ENCODE measurements at places on chromosomes 7 and 10.

GRCh38 chr10:17669185-17669872 is 25.4 kb downstream of the STAM start:
- H3K4me3 ChIP-seq: no peak overlapping the region
- no peaks in the 10 kb centered on the region for H3K27me3 ChIP-seq
- H3K36me3 ChIP-seq: no peaks in the 10 kb centered on the region

- no peak overlapping the region for H3K4me3 ChIP-seq
- DNase-seq: peak; percentile 53
- peak overlapping the region; percentile 25 for H3K27ac ChIP-seq
- H3K36me3 ChIP-seq: no peaks in the 10 kb centered on the region
- peaks cover 42% of the 10 kb centered on the region for H3K4me1 ChIP-seq
Observed at GRCh38 chr10:119281581-119282071, 74.3 kb downstream of the GRK5 start.

DNA sequence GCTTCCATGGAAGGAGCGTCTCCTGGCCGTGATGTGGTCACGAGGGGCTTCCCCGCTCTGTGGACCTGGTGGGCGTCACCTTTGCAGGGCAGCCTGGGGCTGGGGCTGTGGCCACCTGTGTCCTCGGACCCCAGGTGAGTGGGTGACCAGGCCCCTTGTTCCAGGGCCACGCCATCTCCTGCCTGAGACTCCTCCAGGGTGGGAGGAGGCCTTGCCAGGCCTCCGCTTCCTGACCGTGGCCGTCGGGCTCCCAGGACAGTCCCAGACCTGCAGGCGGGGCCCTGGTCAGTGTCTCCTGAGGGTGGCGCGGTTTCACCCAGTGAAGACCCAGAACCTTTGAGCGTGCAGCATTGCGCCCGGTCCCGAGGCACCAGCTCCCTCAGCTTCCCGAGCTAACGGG is 20.4 kb upstream of the UTF1 start:
- DNase-seq: no peak
- H3K4me3 ChIP-seq: no peak overlapping the region
- H3K27me3 ChIP-seq: peaks cover 5% of the 10 kb centered on the region
- H3K36me3 ChIP-seq: no peaks in the 10 kb centered on the region
- H3K27ac ChIP-seq: no peak overlapping the region

GRCh38 chr10:43376828-43377423 is 5.5 kb downstream of the FXYD4 start:
- H3K4me3 ChIP-seq: no peak overlapping the region
- H3K27me3 ChIP-seq: no peaks in the 10 kb centered on the region
- no peaks in the 10 kb centered on the region for H3K36me3 ChIP-seq
- H3K4me1 ChIP-seq: no peaks in the 10 kb centered on the region
- no peak for DNase-seq
- no peak overlapping the region for H3K27ac ChIP-seq

- H3K27ac ChIP-seq: no peak overlapping the region
- H3K36me3 ChIP-seq: no peaks in the 10 kb centered on the region
- no peak overlapping the region for H3K4me3 ChIP-seq
- H3K4me1 ChIP-seq: peaks cover 3% of the 10 kb centered on the region
- no peak for DNase-seq
Observed at GRCh38 chr7:44891372-44891771, 6.0 kb upstream of the PURB start.

- no peak for DNase-seq
- H3K4me3 ChIP-seq: no peak overlapping the region
- no peaks in the 10 kb centered on the region for H3K4me1 ChIP-seq
- H3K27me3 ChIP-seq: peaks cover 33% of the 10 kb centered on the region
Observed at GRCh38 chr10:123571978-123572377, 94.2 kb upstream of the GPR26 start.

DNA sequence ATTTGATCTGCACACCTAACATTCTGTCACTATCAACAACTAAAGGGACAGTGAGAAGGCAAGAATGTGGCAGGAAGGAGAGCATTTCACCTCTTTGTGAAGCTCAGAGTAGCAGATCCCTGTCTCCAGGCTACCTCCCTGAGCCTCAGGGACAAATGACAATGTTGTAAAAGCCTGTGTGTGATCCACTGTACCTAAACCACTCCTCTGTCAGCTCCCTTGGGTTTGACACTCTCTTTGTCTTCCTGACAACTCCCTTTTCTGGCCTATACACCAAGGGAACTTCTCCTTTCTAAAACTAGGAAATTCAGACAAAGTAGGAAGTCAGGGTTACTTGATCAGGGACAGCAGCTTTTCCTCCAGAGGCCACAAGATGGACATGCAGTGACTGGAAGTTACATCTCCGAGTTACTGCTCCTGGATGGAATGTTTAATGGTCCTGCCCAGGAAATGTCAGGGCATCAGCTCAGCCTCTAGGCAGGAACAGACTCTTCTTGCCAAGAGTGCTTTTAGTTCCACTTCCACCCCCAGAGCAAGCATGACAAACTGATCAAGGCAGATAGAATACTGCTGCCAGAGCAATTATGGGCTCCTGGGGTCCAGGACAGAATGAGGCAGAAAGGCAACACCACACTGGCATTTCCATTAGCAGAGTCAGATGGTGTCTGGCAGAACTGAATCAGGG is 1014.5 kb upstream of the LRRTM3 start:
- no peak overlapping the region for H3K27ac ChIP-seq
- H3K36me3 ChIP-seq: no peaks in the 10 kb centered on the region
- no peaks in the 10 kb centered on the region for H3K4me1 ChIP-seq
- H3K4me3 ChIP-seq: no peak overlapping the region

- peak overlapping the region; percentile 91 for H3K27ac ChIP-seq
- peak; percentile 44 for DNase-seq
- H3K4me3 ChIP-seq: peak overlapping the region; percentile 33
- peaks cover 32% of the 10 kb centered on the region for H3K4me1 ChIP-seq
- H3K36me3 ChIP-seq: no peaks in the 10 kb centered on the region
Observed at GRCh38 chr10:110269374-110270318, 35.1 kb downstream of the SMNDC1 start.

DNA sequence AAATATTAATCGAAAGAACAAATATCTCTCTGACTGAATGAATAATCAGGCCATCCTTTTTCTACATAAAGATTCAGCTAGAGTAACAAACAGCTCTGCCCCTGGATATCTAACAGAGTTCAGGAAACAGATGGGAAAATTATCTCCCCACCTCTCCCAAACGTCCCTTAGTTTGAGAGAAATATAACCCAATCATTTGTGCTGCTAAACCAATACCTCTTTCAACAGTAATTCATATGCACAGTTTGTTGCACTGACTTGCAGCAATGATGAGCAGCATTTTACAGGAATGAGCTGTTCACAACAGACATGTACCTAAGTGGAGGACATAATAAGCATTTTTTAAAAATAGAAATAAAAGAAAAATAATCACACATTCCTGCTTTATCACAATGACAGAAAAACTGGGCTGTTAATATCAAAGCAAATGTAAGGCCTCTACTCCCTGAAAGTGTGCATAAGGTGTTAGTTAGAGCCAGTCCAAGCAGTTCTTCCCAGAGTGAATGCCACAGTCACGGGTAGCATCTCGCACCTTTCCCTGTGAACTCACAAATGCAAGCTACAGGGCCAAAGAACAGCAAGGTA is 2.3 kb downstream of the CREB3L2 start:
- no peak for DNase-seq
- H3K4me3 ChIP-seq: peak overlapping the region; percentile 85
- H3K27ac ChIP-seq: peak overlapping the region; percentile 92
- H3K4me1 ChIP-seq: no peaks in the 10 kb centered on the region
- no peaks in the 10 kb centered on the region for H3K36me3 ChIP-seq
- H3K27me3 ChIP-seq: no peaks in the 10 kb centered on the region

DNA sequence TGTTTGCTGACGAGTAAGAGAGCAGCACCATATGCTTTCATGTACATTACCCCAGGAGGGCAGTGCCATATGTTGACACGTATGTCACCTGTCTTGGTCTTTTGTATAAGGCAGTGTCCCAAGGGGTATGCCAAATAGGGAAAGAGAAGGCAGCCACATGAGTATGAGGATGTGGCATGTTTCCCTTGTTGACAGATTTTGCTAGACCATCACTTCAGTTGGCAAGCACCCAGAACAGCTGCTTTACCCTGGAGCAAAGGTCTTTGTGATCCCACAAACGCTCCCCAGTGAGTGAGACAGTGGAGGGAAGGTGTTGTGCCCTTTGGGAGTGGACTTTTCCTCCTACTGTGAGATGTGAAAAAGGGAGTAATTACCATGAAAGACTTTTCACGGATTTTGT is 350.1 kb downstream of the ETV1 start:
- no peak overlapping the region for H3K27ac ChIP-seq
- no peak for DNase-seq

- H3K4me1 ChIP-seq: no peaks in the 10 kb centered on the region
- H3K4me3 ChIP-seq: no peak overlapping the region
- DNase-seq: no peak
- no peaks in the 10 kb centered on the region for H3K36me3 ChIP-seq
Observed at GRCh38 chr10:77204171-77204570, 433.4 kb downstream of the KCNMA1 start.

GRCh38 chr7:69246758-69247157 is 351.5 kb upstream of the AUTS2 start:
- no peaks in the 10 kb centered on the region for H3K36me3 ChIP-seq
- peaks cover 3% of the 10 kb centered on the region for H3K4me1 ChIP-seq
- H3K27me3 ChIP-seq: no peaks in the 10 kb centered on the region
- no peak overlapping the region for H3K27ac ChIP-seq
- H3K4me3 ChIP-seq: no peak overlapping the region
- peak; percentile 34 for DNase-seq

DNA sequence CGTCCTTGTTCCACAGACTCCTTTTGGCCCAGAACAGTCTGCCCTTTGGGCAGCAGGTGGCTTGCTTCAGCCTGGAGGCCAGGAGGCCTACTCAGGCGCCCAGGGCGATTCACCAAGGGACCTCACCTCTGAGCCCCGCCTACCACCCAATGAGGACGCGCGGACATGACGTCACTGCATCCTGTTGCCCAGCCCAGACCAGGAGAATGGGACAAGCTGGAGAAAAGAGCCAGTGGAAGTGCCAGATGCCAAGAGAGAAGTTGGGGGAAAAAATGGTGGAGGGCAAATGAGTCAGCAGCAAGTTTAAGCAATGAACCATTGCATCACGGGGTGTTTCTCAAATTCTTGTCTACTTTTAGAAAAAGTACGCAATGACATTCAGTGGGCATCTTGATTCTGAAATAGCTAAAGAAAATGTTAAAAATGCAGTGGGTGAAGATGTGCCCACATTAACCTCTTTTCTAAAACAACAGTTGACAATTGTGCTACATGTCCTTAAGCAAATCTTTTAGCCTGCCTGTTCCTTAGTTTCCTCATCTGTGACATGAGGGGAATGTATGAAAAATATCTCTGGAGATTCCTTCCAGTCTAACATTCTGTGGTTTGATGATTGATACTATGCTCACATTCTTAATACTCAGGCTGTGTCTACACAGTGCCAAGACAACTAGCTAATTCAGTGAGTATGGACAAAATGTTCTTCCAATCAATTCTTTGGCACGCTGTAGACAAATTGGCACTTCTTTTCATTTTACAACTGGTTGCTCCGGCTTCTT is 23.9 kb upstream of the LEP start:
- H3K27me3 ChIP-seq: peaks cover 12% of the 10 kb centered on the region
- no peak overlapping the region for H3K4me3 ChIP-seq
- no peaks in the 10 kb centered on the region for H3K4me1 ChIP-seq
- H3K36me3 ChIP-seq: no peaks in the 10 kb centered on the region

DNA sequence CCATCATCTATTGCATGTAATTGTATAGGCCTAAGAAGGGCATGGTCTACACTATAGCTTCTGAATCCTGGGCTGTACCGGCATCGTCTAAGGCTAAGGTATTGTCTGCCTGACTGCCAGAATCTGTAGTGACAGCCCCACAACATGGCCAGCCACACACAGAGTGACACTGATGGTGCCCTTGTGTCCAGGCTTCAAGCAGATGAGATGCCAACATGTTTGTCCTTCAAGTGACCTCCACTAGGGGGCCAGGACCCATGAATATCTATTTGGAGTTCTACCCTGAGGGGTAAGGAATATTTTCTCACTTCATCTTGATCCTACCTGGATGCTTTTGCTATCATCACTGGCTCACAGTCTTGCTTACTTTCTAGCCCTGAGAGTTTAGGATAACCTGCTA is 1.5 kb downstream of the CYP3A7 start:
- H3K36me3 ChIP-seq: peaks cover 20% of the 10 kb centered on the region
- no peak for DNase-seq
- no peak overlapping the region for H3K27ac ChIP-seq

DNA sequence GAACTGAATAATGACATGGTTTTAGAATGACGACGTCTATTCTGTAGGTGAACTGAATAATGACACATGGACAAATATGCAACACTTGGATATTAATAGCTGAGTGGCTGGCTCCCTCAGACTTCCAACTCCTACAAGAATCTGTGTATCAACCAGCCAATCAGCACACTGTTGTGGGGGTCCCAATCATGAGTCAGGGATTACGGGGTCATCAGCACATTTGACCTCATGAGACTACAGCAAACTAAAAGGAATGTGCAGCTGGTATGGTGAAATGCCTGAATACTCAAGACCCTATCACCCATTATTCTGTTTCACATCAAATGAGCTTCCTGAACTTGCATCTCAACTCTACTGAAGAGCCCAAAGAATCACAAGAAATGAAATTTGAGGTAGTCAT is 192.5 kb downstream of the ANK3 start:
- DNase-seq: no peak
- no peak overlapping the region for H3K4me3 ChIP-seq
- H3K27ac ChIP-seq: no peak overlapping the region
- H3K36me3 ChIP-seq: peaks cover 32% of the 10 kb centered on the region
- H3K4me1 ChIP-seq: peaks cover 7% of the 10 kb centered on the region
- no peaks in the 10 kb centered on the region for H3K27me3 ChIP-seq

- no peak for DNase-seq
- H3K36me3 ChIP-seq: no peaks in the 10 kb centered on the region
- H3K4me3 ChIP-seq: no peak overlapping the region
- H3K27me3 ChIP-seq: no peaks in the 10 kb centered on the region
Observed at GRCh38 chr7:139887992-139888481, 59.0 kb downstream of the TBXAS1 start.

GRCh38 chr10:35933940-35934641 is 292.0 kb upstream of the FZD8 start:
- no peaks in the 10 kb centered on the region for H3K4me1 ChIP-seq
- no peak overlapping the region for H3K27ac ChIP-seq
- no peaks in the 10 kb centered on the region for H3K36me3 ChIP-seq
- H3K4me3 ChIP-seq: no peak overlapping the region
- no peak for DNase-seq

- no peak overlapping the region for H3K27ac ChIP-seq
- no peaks in the 10 kb centered on the region for H3K27me3 ChIP-seq
- H3K4me1 ChIP-seq: no peaks in the 10 kb centered on the region
- no peak for DNase-seq
Observed at GRCh38 chr7:19834566-19834965, 61.1 kb upstream of the TMEM196 start.

- H3K4me3 ChIP-seq: no peak overlapping the region
- DNase-seq: no peak
- no peaks in the 10 kb centered on the region for H3K27me3 ChIP-seq
- H3K27ac ChIP-seq: no peak overlapping the region
Observed at GRCh38 chr10:3982746-3983442, 197.9 kb upstream of the KLF6 start.
